CD4-positive, alpha-beta T cell treated with Interleukin-10 for 1 hour (primary cell): ENCODE measurements at places on chromosomes 11 and 22.

- DNase-seq = peak; percentile 19
Measured at GRCh38 chr22:29071261-29072045, 1.4 kb upstream of the KREMEN1 start.

DNA sequence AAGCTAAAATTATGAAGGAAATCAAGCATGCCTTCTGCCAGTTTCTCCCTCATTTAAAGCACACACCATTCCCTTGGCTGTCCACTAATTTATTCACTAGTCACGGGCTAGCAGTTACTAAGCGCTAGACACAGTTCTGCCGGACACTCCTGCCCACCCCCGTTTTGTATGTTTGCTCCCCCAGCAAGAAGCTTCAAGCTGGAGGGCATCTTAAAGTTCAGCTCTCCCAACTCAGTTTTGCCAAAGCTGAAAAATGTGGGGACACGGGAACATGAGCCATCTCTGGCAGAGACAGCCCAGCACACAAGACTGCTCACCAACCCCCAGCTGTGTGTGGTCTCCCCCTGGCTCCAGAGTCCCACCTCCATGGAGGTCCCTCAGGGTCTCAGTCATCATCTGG lies 263.6 kb downstream of the BRD1 start:
- no peak for DNase-seq

DNA sequence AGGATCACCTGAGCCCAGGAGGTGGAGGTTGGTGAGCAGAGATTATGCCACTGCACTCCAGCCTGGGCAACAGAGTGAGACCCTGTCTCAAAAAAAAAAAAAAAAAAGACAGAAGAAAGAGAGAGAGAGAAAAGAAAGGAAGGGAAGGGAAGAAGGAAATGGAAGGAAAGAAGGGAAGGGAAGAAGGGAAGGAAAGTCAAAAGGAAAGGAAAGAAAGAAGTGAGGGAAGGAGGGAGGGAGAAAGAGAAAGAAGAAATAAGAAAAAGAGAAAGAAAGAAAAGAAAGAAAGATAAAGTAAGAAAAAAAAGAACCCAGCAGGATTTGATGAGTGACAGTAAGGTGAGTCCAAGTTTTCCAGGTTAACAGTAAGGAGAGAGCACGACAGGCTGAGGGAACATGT lies 19.6 kb downstream of the WBP2NL start:
- no peak for DNase-seq

DNA sequence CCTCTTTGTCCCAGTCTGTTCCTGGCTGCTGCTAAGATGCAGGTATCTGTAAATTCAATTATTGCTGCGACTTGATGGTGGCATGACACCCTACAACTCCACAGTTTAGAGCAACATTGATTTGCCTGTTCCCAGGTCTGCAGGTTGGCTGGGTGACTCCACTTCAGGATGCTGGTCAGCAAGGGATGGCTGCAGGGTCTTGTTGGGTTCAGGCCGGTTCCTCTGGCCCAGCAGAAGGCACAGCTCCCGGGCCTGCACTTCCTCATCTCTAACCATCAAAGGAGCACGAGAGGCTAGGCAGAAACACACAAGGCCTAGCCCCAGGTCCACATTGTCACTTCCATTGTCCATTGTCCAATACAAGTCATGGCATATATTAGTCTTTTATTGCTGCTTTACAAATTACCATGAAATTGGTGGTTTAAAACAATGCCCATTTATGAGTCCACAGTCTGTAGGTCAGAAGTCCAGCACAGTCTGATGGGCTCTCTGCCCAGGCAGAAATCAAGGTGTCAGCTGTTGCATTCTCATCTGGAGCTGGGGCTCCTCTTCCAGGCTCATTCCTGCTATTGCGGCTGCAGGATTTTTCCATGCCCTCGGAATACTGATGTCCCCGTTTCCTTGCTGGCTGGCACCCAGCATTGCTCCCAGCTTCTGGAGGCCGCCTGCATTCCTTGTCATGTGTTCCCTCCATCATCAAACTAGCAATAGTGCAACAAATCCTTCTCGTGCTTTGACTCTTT lies 96.6 kb upstream of the LMO1 start:
- no peak for DNase-seq

GRCh38 chr11:12267921-12268320 lies 109.5 kb upstream of the PARVA start:
- no peak for DNase-seq

- DNase-seq = no peak
Measured at GRCh38 chr22:50693462-50693861, 20.8 kb downstream of the SHANK3 start.

- DNase-seq = no peak
Measured at GRCh38 chr22:47069270-47069669, 306.8 kb downstream of the TBC1D22A start.

GRCh38 chr11:69700278-69701140 lies 3.3 kb downstream of the FGF19 start:
- no peak for DNase-seq
